ENCODE measurements at places on chromosomes 11 and 22.

GRCh38 chr11:44049832-44050231 lies 2.1 kb downstream of the ACCSL start:
- no peak for DNase-seq

DNA sequence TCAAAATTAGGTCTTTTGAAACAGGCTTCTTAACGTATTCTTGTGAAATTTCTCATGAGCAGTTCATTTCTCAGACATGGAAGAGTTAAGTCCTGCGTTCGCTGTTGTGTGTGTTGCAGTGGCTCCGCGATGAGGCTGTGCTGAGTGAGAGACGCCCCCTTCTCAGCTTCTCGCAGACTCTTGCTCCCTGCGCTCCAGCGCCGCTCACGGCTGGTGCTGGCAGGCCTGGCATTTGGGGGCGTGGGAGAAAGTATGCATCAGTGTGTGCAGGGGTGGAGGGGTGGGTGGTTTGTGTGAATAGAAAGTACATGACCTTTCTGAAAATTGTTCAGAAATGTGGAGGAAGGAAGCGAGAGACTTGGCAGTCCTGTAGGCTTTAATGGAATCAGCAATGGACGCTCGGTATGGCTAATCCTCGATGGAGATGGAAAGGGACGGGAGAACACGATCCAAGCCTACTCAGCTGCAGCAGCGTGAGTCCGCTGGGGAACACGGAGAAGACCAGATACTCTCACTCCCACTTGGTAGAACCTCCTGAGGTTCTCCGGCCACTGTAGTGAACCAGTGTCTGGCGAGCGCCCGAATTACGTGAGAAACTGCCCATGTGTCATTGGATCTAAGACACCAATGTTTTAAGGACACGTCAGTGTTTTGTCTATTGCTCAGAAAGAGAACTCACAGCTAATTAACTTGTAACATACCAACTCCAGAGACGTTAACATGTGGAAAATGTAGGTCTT lies 5.9 kb downstream of the TAB1 start:
- DNase-seq: no peak

- peak; percentile 59 for DNase-seq
Measured at GRCh38 chr22:21657360-21658032, 8.3 kb upstream of the PPIL2 start.

- no peak for DNase-seq
Measured at GRCh38 chr11:130886704-130887103, 29.6 kb downstream of the SNX19 start.

- no peak for DNase-seq
Measured at GRCh38 chr22:35250156-35250555, 7.1 kb upstream of the HMGXB4 start.

DNA sequence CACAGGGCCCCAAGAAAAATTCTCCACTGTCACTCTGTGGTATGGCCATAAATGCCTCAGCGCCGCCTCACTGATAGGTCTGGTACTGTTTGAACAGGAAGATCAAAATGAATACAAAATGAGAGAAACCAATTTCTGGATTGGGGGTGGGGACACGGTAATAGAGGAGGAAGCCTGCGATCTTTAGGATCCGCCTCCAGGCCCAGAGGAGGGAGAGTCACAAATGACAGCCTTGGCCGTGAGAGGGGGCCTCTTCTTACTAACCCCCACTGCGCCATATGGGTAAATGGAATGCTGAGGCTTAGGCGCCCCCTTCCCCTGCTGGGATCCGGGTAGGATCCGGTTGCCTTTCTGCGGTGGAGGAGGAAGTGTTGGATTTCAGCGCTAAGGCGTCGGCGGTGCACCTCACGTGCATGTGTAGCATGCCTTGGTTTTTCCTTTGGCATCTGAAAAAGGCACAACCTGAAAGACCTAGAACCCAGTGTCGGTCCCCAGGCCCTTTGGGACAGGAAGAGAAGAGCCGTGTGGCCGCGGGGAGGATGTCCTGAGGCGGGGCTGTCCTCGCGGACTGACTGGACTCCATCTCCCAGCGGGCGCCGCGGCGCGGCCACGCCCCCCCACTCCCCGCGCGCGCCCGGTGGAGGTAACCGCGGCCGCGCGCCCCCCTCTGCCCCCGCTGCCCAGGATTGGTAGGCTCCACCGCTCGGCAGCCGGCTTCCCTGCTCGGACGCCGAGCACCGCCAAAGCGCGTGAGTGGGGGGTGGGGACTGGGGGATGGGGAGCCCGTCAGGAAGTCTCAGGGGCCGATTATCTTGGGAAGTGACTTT lies 718 bp upstream of the MADD start:
- peak; percentile 69 for DNase-seq

DNA sequence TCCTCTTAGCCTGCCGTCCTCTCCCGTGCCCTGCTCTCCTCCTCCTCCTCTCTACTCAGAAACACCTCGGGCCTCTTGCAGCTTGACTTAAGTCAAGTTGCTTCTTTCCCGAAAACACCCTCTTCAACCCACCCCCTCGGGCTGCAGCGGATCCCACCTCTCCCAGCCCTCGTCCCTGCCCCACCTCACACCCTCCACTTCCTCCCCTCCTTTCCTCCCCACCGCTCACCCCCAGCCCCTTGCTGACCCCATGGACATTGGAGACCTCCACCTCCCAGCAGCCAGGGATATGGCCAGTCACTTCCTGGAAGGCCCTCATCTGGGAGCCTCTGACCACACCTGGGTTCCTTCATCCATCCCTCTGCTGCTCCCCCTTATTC lies 8.5 kb upstream of the CYTH4 start:
- no peak for DNase-seq

- no peak for DNase-seq
Measured at GRCh38 chr22:38305471-38306448, 11.5 kb downstream of the CSNK1E start.

- no peak for DNase-seq
Measured at GRCh38 chr11:37105427-37105826, 507.4 kb upstream of the RAG2 start.

DNA sequence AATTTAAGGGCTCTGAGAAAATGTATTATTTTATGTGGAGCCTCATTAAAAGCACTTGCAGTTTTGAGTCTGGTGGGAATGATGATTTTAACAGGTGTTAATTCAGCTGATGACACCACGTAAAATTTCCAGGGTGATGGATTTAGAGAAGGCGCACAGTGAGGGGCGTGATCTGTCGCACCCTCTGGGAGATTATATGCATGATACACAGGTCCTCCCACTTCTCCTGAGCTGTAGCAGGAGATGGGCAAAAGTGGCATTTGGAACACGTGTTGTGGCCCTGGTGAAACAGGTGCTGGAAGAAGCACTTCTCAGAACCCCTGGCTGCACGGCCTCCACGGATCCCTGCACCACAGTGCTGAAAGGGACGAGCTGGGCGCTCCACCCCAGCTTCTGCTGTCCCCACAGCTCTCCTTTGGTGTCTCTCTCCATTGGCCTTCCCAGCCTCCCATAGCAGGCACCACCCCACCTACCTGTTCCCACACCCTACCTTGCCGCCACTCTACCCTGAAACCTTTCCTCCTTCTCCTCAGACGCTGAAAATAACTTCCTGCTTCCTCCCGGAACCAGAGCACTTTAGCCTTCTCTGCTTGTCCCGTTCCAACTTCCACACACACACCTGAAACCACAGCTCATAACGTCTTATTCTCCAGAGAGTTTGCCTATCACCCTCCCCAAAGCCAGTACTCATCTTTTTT lies 6.9 kb upstream of the SORL1 start:
- DNase-seq: no peak

DNA sequence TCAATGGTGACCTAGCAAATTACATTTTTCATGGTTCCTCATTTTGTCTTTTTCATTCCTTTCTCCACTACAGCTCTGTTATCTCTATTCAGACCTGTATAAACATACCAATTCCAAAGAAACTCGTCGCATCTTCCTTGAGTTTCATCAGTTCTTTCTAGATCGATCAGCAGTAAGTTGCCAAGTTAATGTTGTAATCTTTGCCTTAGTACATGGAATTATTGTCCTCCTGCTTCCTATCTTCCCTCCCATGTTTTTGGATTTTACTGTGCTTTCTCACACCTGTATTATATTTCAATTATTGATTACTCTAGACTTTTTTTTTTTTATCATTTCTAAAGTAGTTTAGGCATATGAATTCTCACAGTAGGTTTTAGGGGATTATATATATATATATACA lies 69.5 kb upstream of the GRIK4 start:
- no peak for DNase-seq

DNA sequence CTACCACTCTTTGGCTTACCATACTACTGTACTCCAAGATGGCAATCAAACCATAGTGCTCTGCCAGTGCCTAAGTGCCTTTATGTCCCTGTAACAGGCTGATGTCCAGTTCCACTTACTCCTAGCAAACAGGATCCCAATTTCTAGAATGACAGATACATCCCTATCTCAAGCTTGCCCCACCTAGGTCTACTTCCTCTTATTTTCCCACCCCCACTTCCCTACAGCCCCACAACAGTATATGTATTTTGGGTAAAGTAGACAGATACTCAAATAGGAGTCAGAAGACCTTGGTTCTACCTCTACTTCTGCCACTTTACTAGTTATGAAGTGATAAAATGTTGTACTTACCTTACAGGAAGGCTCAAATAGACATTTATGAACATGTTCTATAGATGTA lies 24.1 kb downstream of the SIK3 start:
- DNase-seq: no peak

GRCh38 chr22:25899566-25899965 lies 157.6 kb downstream of the MYO18B start:
- no peak for DNase-seq

- DNase-seq: no peak
Measured at GRCh38 chr22:31087744-31088215, 6.7 kb downstream of the SMTN start.

DNA sequence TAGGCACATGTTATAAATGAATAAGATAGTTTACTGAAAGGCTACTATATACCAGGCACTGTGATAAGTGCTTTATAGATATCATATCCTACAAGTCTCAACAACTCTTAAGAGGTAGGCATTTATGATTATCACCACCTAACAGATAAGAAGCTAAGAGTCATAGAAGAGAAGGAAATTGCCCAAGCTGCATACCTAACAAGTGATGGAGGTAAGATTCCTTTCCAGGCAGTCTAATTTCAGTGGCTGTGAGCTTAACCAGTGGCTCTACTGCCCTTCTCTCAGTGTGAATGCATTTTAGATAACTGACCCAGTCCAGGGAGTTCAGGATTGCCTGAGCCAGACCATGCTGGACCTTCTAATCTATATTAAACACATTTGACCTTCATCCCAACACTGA lies 39.2 kb downstream of the HEPHL1 start:
- DNase-seq: no peak

- DNase-seq: no peak
Measured at GRCh38 chr22:44439356-44440223, 58.4 kb downstream of the RTL6 start.

- DNase-seq: no peak
Measured at GRCh38 chr22:25898707-25899365, 156.8 kb downstream of the MYO18B start.

DNA sequence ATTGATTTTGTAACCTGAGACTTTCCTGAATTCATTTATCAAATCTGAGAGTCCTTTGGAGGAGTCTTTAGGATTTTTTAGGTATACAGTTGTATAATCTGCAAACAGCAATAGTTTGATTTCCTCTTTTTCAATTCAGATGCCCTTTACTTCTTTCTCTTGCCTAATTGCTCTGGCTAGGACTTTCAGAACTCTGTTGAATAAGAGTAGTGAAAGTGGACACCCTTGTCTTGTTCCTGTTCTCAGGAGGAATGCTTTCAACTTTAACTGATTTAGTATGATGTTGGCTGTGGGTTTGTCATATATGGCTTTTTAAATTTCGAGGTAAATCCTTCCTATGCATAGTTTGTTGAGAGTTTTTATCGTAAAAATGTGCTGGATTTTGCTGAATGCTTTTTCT lies 227.4 kb downstream of the CSNK2A3 start:
- no peak for DNase-seq

DNA sequence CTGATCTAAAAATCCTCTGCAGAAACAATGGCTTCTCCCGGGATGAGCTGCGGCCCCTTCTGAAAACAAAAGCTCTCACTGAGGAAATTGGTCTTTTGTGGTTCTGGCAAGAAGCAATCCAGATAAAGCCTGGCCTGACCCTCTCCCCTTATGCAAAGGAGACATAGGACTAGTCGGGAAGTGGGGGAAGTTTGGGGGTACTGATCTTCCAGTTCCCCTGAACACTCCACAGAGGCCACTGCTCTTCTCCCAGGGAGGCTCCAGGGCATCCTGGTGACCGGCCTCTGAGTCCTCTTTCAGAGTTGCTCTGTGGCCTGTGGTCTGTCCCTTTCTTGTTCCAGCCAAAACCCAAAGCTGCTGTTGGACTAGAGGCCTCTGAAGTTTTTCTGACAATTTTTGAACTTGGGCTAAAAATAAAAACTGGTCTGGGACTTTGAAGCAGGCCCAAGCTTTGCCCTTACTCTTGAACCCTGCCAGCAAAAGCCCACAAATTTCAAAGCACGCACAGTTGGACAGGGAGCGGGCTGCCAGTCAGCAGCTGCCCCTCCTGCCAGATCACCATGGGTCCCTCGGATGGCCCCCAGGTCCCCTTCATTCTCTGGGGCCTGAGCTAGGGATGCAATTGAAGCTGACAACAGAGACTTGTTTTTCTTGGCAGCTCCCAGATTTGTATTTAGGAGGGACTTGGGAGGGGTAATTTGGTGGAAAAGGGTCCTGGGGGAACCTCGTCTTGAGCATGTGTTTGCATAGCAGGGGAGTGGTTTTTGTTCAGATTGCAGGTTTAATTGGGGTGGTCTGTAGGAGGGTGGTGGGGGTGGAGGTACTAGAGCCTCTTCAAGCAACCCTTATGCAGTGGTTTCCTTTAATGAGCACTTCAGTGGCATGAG lies 381.6 kb upstream of the CADM1 start:
- DNase-seq: no peak
